ENCODE measurements at places on chromosomes 1 and 21.

DNA sequence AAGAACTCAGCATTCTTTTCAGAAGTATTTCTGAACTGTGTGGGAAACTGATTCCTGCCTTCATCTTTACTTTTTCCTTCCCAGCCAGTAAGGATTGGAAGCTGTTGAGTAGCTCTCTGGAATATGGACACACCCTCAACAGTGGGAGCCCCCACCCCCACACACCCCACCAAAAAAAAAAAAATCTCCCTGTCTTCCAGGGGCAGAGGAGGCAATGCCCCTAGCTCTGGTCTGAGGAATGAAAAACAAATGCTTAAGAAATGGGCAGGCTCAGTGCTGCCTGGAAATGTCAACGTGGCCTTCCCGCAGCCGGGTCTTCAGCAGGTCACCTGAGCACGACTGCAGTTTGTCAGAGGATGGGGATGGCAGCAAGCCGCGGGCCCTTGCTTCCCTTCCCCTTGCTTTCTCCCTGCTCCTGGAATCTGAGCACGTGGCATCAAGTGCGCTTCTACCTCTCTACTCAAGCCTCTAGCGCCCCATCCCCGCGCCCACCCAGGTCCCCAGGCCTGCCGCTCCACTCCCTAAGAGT, 479 bp downstream of the RGS16 start:
- no peak for DNase-seq

- DNase-seq: no peak
These were observed 4.6 kb downstream of the ZNF281 start for GRCh38 chr1:200405264-200405663.

DNA sequence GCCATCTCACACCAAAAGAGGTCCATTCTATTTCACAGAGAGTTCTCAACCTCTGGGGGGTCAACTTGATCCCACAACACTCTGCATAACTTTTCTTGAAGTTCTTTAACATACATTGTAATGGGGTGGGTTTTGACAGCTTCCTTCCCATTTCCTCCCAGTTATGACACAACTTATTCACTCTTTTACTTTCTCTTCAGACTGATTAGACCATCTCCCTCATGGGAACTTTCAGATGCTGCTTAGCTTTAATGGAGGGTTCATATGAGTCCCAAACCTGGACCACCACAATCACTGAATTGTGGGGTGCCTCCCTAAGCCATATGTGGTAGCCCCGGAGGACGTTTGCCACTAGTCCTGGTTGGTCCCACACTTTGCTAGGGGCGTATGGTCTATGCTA, 28.3 kb upstream of the KCNJ15 start:
- no peak for DNase-seq

GRCh38 chr1:50822035-50822776, 137.9 kb downstream of the FAF1 start:
- no peak for DNase-seq

- DNase-seq: no peak
These were observed 3.3 kb upstream of the OLIG2 start for GRCh38 chr21:33022489-33022827.

DNA sequence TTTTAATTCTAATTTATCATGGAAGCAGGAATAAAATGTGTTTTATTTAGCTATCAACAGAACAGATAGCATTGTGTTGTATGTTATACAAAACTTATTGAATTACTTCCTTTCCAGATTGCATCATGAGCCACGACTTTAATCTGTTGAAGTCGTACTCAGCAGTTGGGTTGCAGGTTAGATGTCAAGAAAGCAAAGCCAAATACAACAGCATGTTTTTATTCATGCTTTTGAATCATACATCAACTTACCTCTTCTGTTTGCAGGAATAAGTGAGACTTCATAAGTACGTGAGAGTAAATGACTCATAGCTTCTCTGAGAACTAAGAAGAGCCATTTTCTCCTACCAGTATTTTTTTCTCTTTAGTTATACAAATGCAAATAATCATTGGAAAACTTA, 110.8 kb upstream of the ADGRL4 start:
- no peak for DNase-seq

DNA sequence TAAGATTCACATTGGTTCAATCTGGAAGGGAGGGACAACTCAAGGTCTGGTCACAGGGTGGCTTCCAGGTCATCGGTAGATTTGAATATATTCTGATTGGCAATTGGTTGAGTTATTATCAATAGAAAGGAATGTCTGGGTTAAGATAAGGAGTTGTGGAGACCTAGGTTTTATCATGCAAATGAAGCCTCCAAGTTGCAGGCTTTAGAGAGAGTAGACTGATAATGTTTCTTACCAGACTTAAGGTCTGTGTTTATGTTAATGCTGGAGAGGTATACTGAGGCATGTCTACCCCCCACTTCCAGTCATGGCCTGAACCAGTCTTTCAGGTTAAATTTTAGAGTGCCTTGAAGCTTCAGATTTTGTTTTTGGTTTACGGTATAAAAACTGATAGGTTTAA, 29.7 kb downstream of the USP25 start:
- DNase-seq: no peak

- DNase-seq: no peak
These were observed 14.9 kb downstream of the MAP3K7CL start for GRCh38 chr21:29145354-29145782.

DNA sequence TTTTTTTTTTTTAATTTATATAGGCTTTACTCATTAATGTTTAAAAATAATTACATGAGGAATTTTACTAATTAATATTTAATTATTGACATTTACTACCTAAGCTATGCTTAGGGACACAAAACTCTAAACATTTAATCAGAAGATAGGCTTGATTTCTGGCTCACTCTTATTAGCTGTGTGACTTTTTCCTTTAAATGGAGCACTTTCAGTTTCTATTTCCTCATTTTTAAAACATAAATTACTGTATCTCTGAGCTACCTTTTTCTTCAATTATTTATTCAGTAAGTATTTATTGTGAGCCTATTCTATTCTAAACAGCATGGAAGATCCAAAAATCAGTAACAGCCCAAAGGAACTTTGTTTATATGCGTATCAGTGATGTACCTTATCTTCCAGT, 40.5 kb downstream of the MAP3K7CL start:
- DNase-seq: no peak

- DNase-seq: no peak
These were observed 345 bp downstream of the SLX9 start for GRCh38 chr21:44940116-44940631.
